CMK (cell line): ENCODE measurements at places on chromosomes 7 and 10.

DNA sequence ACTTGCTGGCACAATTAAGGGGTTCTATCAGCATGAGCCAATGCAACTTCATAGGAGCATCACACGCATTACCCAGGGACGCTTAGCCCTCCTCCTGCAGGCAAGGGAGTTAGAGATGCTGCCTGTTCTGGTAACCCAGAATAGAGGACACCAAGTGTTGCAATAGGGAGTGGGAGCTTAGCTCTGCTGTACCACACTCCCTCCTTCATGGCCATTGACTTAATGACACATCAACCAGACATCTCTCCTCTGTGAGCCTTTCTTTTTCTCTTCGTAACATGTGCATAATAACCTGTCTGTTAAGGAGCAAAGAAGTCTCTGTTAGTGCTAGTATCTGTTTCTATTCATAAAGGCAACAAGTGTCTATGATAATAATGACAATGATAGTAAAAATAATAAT lies 282.4 kb downstream of the SORCS3 start:
- no peak for DNase-seq

DNA sequence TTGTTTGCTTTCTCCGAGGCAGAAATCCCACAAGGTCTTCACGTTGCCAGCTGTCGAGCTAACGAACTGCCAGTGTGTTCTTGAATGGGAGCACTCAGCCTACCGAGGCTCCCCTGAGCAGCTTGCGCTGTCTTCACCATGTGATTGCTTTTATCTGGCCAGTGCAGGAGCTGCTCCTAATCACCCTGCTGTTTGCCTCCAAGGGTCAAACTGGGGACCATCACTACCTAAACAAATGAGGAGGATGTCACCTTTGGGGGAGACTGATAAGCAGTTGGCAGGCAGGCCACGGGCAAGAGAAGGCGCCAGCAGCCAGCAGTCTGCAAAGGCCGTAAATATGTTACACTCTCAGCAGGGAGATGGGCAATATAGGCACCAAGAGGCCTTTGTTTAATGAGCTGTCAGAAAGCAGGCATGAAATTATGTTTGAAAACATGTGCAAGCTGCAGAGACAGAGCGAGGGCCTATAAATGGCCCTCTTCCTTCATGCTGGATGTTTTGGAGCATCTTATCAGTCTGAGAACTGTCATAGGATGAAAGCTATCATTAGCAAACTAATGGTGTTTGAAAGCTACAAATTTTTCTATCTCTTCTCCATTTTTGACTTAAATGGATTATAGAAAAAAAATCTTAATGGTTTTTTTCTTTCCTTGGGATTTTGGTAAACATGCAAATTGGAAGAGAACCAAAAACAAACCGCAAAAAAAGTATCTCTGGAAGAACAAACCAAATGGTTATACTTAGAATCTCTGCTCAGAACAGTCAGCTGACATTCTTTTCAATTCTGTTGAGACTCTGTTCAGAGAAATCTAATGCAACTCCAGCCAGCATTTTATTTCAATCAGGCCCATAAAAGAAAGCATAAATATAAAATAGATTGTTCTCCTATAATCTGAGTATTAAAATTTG lies 267.3 kb upstream of the NPVF start:
- DNase-seq = peak; percentile 29

DNA sequence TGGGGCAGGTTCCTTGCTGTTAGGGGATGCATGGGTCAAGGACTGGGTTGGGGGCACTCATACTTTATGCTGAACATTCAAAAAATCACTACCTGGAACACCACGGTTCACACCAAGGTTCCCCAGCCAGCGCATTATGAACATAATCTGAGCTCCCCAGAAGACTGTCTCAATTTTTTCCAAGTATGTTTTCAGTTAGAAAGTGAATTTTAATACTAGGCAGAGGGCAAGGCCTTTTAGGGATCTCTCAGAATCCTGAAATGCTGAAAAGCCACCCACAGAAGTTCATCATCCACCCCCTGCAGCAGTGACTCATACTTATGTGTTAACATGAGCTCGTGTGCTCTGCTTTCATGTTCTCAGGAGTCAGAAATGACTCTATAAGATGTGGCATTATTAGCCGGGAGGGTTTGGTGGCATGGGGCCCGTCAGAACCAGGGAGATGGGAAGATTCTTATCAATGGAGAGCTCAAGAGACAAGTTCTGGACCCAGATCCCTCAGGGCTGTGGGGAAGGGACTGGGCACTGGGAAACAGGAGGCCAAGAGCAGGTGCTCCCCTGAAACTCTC lies 185.2 kb upstream of the ITGB1 start:
- no peak for DNase-seq

- DNase-seq = no peak
Observed at GRCh38 chr7:140200061-140200989, 23.5 kb upstream of the KDM7A start.

- DNase-seq = no peak
Observed at GRCh38 chr10:49647554-49647953, 31.9 kb upstream of the C10orf53 start.

DNA sequence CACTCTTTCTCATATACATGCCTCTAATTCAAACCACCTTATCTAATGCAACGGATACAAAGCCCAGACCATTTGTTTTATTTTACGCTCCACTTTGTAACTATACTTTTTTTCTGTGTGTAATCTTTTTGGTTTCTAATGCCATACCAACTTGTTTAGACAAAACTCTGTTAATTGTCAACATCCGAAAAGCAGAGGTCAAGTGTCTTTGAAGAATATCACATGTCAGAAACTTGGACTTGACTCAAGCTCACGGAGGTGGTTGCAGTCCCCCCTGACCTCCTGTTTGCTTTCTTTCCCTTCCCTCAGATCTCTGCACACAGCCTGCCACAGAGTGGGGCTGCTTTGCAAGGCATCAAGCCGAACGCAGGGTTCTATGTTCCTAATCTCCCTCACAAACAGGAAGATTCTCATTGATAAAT lies 698.9 kb downstream of the PARD3 start:
- no peak for DNase-seq

GRCh38 chr10:17733620-17734019 lies 18.4 kb upstream of the TMEM236 start:
- DNase-seq = no peak

- no peak for DNase-seq
Observed at GRCh38 chr7:53022893-53023292, 12.5 kb upstream of the POM121L12 start.
